Stimulated activated CD8-positive, alpha-beta memory T cell treated with anti-CD3 and anti-CD28 coated beads, Interleukin-2, amount 100 ng/mL, for 1 hour (primary cell): ENCODE measurements at places on chromosomes 7 and 10.

GRCh38 chr10:72316748-72317435 is 37.8 kb downstream of the DNAJB12 start:
- DNase-seq = no peak

DNA sequence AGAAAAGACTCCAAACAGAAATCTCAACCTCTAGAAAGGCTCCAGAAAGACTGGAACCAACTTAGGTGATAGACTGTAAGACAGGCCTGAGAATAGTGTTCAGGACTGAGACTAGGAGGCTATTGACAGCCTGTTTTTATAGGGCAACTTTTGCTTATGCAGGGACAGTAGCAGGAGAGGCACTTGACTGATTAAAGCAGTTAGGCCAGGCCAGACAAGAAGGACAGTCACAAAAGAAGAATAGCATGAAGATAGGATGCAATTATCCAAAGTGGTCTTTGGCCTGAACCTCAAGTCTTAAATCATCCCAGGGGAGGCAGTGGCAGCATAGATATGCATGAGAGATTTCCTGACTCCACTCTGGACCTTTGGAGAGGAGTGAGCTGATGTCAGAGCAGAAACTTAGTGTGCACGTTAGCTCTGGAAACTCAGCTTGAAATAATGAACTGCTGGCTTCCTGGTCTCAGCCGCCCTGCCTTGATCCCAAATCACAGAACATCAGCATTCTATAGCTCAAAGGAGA is 290.6 kb downstream of the SORCS3 start:
- no peak for DNase-seq

- no peak for DNase-seq
Observed at GRCh38 chr7:155337946-155338631, 40.4 kb downstream of the INSIG1 start.

- no peak for DNase-seq
Observed at GRCh38 chr7:99693427-99694200, 13.8 kb upstream of the CYP3A5 start.

DNA sequence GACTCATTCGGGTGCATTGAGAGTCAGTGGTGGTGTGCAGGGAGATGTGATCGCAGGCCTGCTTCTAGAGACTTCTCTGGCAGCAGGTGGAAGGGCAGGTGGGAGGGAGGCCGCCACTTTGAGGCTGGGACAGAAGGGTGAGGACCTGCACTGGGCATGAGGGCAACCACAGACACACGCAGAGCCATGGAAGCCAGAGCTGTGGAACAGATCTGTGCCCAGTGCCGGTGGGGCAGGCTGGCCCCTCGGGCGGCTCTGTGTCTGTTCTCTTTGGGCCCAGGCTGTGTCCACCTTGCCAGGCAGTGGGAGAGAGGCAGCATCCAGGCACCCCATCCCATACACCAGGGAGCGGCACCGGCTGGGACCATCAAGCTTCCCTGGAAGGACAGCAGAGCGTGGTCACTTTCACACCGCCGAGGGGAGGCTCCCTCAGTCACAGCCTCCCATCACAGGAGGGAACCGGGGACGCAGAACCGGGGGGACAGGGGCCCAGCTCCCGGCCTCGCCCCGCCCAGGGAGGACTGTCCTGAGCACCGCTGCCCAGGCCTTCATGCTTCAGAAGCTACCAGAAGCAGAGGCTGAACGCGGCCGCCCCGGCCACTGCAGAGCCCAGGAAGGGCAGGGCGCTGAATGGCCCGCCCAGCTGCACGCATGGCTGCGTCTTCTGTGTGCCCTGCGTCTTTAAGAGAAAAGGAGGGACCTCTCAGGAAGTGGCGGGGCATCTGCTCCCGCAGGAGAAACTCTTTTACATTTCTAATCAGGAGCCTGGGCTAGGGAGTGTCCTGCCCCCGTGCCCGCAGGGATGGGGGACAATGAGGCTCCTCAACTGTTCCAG is 32.1 kb downstream of the EN2 start:
- DNase-seq = no peak

- DNase-seq = no peak
Observed at GRCh38 chr10:94316560-94316959, 46.2 kb downstream of the NOC3L start.

DNA sequence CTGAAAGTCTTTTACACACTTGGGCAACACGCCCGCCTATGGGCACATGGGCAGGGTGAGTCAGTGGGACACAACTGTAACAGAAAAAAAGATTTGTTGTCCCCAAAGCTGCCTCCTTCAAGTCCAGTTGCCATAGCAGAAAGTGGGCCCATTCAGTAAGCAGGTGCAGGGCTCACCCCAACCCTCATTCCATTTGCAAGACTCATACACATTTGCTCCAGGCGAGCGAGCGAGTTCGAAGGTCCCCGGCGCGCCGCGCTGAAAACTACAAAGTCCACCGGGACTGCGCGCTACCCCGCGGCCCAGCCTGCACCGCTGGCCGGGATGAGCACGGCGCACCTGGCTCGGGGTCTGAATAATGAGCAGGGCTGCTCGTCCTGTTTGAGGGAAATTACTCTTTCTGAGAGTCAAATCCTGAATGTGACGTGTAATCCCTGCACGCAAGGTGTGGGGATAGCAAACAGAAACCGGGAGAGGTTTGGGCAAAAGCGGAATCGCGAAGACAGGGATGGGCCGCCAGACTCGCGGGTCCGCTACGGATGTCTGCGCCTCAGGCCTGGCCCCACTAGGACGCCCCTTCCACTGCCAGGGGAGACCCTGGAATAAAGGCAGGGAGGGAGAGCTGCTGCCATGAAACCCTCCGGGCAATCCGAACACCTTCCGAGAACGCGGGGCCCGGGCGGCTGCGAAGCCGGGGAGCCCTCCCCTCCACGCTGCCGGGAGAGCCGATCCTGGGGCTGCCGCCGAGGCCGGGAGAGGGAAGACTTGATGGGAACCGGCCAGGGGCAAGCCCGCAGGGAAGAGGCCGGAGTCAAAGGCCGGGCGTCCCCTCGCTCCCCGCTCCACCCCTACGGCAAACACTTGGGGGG is 982 bp downstream of the COBL start:
- DNase-seq = no peak

- no peak for DNase-seq
Observed at GRCh38 chr7:45267262-45267661, 109.7 kb downstream of the RAMP3 start.

DNA sequence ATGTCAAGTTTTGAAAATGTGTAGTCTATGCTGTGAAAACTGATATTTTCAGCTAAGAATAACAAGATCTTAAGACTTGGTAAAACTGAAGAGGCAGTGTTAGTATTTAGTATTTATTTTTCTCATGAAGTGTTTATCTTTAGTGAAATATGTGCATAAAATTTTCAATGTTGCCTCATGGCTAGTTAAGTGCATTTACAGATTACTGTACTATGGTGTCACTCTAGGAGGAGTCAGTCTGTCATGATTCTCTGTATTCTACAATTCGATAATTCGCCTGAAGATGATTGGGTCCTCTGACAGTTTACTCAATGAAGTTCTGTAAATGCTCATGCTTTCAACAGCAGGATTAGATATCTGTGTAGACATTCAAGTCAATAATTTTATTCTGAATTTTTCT is 488.1 kb upstream of the GRM3 start:
- no peak for DNase-seq

GRCh38 chr7:141847996-141848395 is 6.7 kb upstream of the PRSS37 start:
- no peak for DNase-seq

DNA sequence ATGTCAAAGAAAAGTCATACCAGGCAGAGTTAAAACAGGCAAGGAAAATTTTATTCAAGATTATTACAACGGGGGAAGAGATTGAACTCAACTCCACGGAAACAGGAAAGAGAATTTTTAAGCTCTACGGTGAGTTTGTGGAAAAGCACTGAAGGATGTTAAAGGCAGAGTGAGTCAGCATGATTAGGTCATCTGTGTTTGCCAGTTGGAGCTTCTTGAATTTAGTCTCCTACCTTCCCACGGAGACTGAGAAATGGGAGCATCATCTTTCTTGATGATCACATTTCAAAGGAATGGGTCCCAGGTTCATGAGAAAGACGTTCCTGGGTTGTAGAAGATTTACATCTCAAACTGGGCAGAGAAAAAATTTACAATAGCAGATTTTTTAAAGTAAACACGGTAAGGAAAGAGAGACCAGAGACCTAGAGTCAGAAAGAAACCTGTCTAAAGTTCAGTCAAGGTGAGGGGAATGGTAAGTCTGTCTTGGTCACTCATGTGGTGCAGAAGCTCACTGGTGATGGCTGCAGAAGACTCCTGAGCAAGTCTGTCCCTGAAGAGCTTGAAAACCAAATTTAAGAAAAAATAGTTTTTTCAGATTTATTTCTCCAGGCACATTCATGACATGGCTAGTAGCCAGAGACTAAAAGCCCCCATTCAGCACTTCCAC is 516.9 kb upstream of the LRRN3 start:
- DNase-seq = no peak

DNA sequence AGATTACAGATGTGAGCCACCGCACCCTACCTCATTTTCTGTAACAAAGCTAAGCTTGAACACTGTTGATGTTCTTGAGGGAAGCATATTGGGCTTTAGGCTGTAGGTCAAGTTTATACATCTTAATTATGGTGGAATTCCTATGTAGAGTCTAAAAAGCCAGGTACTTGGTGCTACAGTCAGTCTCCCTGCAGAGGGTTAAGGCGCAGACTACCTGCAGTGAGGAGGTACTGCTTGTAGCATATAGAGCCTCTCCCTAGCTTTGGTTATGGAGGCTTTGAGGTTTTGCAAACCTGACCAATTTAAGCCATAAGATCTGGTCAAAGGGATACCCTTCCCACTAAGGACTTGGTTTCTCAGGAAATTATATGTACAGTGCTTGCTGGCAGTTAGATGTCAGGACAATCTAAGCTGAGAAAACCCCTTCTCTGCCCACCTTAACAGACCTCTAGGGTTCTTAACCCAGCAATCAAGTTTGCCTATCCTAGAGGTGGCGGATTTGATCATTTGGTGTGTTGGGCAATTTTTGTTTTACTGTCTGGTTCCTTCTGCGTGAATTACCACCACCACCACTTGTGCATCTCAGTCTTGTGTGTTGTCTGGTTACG is 6.0 kb downstream of the PPIA start:
- DNase-seq = no peak

- no peak for DNase-seq
Observed at GRCh38 chr7:30983914-30984247, 20.1 kb downstream of the GHRHR start.

GRCh38 chr7:41005374-41005901 is 697.5 kb downstream of the INHBA start:
- no peak for DNase-seq

- DNase-seq = no peak
Observed at GRCh38 chr10:15897287-15897686, 37.0 kb upstream of the MINDY3 start.

- no peak for DNase-seq
Observed at GRCh38 chr7:29328811-29329210, 134.2 kb downstream of the CHN2 start.

- DNase-seq = no peak
Observed at GRCh38 chr10:132577350-132578003, 39.9 kb downstream of the INPP5A start.

DNA sequence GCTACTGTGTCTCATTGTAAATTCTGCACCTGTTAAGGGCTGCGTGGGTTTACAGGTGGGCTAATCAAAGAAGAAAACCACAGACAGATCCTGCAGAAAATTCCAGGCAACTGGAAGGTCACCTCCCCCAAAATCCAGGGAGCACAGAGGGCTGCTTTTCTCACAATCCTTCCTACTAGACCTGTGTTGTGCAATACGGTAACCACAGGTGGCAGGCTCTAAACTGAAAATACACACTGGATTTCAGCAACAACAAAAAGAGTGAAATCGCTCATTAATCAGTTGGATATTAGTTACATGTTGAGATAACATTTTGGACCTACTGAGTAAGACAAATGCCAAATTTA is 83.2 kb downstream of the SLC16A9 start:
- DNase-seq = no peak

DNA sequence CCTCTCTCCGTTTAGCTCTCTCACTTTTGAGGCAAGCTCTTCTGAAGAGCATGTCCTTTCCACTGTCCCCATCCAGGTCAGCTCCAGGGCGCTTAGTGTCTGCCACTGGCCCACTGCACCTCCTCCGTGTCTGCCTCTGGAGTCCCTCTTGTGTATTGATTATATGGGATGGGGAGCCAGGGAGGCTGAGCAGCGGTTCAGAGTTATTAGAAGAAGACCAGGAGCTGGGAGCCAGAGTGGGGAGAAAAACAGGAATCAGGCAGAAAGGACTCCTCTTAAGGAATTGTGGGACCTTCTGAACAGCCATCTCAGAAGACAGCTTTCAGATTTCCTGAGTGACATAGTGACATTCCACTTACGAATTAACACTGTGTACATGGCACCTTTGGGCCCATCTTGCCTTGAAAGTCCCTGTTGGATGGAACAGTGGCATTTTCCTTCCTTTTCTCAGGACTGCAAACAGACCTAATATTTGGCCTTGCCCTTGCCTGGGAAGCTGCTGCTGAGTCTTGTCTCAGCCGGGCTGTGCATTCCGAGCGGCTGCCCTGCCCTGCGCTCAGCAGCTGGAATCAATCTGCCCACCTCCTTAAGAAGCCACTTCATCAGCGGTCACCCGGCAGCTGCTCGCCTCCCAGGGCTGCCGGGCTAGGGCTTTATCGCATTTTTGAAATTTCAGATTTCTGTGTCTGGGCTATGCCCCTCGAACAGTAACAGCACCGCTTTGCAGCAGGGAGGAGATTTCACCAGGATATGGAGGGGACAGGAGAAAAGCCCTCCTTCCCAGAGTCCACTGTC is 81.1 kb upstream of the PRKG1 start:
- no peak for DNase-seq

DNA sequence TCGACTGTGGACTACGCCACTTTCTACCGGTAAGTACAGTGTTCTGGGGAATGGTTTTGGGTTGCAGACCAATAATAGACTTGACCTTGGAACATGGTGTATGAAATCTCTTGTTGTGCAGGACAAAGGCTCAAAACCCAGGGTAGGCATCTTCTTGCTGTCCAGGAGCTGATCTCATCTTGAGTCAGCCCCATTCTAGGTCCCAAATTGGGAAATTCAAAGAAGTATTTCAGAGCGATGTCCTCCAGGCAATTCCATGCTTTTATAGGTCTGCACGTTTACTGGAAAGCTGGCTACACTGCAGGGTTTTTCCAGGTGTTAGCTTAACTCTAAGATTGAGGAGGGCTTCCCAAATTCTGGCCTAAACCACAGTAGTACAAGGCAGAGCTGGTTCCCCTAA is 180.7 kb downstream of the BMPER start:
- no peak for DNase-seq

GRCh38 chr10:33680036-33680435 is 345.6 kb upstream of the NRP1 start:
- DNase-seq = no peak

DNA sequence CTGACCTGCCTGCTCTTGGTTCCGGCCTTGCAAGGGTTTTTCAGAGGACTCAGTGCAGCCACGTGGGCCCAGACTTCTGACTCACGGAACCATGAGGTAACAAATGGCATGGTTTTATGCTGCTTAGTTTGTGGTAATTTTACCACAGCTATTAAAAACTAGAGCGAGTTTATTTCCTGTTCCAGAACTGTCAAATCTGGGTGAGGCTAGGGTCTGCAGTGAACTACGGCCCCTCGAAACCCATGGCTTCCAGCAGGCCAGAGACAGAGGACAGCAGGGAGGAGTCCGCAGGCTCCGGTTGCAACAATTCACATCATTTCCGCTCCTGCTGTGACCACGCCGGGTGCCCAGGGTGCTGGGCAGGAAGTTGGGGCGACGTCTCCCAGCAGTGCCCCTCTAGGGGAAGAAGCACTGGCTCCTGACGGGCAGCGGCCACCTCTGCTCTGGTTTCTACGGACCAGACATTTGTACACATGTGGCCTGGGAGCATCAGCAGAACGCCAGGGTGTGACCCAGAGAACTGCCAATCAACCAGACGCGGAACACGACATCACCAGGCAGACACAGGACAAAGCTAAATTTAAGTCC is 74.8 kb downstream of the ADARB2 start:
- no peak for DNase-seq
